ENCODE measurements at places on chromosomes 1 and 21.

DNA sequence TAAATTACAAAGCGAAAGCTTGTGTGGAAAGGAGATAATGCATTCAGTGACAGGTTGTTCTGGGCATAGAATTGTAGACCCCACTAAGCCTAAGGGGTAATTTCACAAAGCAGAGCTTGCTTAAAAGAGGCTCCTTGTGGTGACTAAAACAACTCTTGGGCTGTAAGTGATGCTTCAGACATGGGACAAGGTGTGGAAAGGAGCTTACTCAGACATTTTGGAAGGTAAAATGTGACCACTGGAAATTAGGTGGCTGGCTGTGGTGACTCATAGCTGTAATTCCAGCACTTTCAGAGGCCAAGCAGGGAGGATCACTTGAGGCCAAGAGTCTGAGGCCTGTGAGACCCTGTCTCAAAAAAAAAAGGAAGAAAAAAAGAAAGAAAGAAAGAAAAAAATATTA, 51.1 kb upstream of the LRRC8C start:
- DNase-seq, result no peak

- no peak for DNase-seq
Observed at GRCh38 chr1:68151690-68152089, 80.6 kb downstream of the WLS start.

DNA sequence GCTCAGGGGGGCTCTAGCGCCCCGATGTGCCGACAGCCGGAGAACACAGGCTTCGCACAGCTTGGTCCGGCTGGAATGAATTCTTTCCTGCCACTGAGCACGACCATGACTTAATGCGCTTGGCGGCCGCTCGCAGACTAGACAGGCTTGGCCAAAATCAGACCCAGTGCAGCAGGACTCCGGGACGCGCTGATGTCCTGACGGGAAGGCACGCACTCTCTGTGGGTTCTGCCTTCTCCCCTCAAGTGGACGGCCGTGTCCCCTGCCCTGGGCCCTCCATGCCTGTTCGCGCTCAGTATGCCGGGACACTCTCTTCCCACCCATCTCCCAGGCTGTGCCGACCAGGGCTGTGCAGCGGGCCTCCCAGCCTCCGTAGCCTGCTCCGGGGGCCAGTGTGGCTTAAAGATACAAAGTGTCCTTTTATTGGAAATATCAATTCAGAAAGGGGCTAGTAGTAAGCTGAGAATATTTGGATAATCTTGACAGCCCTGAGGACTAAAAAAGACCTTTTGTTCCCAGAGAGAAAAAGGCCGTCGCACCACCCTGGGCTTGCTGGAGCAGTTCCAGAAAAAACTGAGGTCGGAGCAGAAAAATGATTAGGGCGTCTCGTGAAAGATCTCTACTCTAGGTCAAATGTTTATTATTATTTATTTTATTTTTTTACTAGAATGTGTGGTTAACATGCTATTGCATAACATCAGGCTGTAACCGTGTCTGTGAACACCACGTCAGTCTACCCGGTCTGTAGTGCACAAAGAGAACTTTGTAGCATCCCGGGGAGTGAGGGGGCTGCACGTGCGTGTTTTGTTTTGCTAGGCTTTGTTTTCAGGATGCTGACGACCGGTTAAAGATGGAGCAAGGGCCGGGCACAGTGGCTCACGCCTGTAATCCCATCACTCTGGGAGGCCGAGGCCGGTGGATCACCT, 88.1 kb upstream of the ARHGEF16 start:
- DNase-seq, result peak; percentile 62

GRCh38 chr1:160776178-160776577, 19.8 kb upstream of the LY9 start:
- DNase-seq, result no peak

GRCh38 chr1:47926461-47926999, 70.7 kb downstream of the TRABD2B start:
- DNase-seq, result no peak

Measured in astrocyte of the spinal cord (primary cell).